Lower lobe of right lung (tissue), 2 donors: ENCODE measurements at places on chromosomes 13 and 19. TPM values are rescaled to one million over a fixed set of nuclear protein-coding genes. Genes with fewer than 3 reads are reported as not detected.
A peak's percentile ranks its signal among the peaks of the same experiment; 100 is the strongest.

CABP5 gene
- not detected for total RNA-seq

MYBPC2 gene
- total RNA-seq = not detected

PALM gene
- 37.0 TPM for total RNA-seq

BLVRB gene
- total RNA-seq = 123 TPM

TNFSF9 gene
- total RNA-seq = 4.1 TPM

SPRY2 gene
- total RNA-seq = 44.6 TPM

OR4F17 gene
- total RNA-seq = not detected

PLA2G4C gene
- 11.2 TPM for total RNA-seq

MCEMP1 gene
- total RNA-seq = 184 TPM

CERS1 gene
- total RNA-seq = not detected

DNA sequence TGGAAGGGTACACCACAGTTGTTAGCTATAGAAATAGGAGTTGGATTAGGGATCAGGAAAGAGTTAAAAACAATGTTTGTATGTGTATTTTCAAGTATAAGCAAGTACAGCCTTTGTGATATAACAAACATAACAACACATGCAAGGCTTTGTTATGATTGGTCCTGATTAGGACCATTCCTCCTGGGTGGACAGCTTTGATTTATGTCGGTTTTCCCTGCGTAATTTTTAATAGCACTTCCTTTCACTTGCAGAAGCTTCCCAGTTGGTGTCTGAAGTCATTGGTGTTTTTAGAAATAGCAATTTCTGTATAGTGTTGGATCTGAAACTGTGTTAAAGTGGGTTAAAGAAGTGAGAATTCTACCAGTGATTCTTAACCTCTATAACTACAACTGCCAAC lies 10.0 kb downstream of the FNDC3A start:
- DNase-seq = no peak

DNA sequence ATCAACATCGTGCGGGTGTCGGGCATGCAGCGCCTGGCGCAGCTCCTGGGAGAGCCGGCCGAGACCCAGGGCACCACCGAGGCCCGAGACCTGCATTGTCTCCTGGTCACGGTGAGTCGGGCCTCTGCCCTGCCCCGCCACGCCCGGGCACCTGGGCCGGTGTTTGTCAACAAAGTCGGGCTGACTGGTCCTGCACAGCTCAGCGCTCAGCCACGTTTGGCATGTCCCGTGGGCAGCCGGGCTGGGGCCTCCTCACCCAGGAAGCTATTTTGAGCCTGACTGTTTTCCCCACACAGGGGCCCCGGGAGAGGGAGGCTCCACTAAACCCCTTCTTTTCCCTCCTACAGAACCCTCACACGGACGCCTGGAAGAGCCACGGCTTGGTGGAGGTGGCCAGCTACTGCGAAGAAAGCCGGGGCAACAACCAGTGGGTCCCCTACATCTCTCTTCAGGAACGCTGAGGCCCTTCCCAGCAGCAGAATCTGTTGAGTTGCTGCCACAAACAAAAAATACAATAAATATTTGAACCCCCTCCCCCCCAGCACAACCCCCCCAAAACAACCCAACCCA lies 1.3 kb downstream of the GADD45B start:
- DNase-seq = peak; percentile 63

- DNase-seq = peak; percentile 61
These were observed 1.3 kb upstream of the HNRNPL start for GRCh38 chr19:38850976-38851621.

- no peak for DNase-seq
These were observed 14.0 kb upstream of the GJB2 start for GRCh38 chr13:20206698-20207235.

DNA sequence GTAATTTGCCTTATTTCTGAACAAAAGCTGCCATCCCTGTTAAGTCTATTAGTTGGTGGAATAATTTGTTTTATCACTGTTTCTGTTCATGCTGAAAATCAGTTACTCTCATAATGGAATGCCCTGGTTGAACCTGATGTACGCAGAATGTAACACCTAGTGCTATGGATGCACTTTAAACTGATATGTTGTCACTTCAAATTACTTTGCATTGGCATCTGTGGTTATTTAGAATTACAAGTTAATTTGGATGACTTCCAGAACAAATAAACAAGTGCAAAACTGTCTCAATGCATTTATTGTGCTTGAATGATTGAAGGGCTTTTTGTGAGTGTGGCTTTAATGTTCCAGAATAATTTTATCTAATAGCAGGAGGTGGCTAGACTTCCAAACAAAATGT lies 368.2 kb upstream of the SLITRK5 start:
- no peak for DNase-seq

DNA sequence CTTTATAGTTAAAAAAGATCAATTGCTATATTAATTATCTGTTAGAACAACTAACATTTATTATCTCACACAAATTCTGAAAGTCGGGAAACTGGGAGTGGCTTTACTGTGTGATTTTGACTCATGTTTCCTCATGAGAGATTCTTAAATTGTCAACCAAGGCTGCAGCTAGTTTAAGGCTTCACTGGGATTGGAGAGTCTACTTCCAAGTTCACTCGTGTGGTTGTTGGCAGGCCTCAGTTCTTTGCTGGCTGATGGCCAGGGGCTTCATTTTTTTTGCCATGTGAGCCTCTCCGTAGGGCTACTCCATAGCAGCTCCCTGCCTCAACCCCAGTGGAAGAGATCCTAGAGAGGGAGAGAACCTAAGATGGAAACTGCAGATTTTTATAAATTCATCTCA lies 24.5 kb upstream of the LPAR6 start:
- no peak for DNase-seq

GRCh38 chr13:50627111-50627510 lies 216.4 kb downstream of the DLEU7 start:
- no peak for DNase-seq

DNA sequence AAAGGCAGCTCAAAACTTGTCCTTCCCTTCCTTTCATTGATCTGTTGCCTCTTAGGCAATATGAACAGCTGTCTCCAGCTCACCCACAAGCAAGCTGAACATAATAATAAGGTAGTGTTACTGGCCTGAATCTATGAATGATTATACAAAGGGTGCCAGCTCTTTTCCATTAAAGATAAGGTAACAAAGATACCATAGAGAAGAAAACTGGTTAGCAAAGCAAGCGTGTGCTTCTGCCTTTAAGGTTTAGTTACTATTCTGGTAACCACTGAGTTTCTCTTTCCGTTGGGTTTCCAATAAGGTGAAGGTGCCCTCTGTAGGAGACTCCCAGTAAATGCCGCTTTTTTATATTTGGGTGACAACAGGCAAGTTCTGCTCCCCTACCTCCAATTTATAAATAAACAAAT lies 12.1 kb upstream of the DACH1 start:
- DNase-seq = no peak

DNA sequence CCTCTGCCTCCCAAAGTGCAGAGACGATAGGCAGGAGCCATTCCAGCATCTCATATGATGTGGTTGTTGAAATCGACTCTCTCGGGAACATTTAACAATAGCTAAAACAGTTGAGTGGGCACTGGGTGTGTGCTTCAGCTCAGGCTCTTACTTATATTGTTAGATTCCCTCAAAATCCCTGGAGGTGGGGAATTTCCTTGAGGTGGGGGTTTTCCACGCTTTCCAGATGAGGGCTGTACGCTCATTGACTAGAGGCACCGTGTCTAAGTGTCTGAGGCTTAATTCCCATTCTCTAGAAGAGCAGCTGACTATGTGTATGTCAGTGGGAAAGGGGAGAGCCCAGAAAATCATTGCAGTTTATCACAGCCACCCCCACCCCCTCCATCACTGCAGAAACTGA lies 10.8 kb upstream of the GRAMD1A start:
- no peak for DNase-seq

GRCh38 chr13:82292334-82292733 lies 1589.9 kb downstream of the SLITRK1 start:
- no peak for DNase-seq

DNA sequence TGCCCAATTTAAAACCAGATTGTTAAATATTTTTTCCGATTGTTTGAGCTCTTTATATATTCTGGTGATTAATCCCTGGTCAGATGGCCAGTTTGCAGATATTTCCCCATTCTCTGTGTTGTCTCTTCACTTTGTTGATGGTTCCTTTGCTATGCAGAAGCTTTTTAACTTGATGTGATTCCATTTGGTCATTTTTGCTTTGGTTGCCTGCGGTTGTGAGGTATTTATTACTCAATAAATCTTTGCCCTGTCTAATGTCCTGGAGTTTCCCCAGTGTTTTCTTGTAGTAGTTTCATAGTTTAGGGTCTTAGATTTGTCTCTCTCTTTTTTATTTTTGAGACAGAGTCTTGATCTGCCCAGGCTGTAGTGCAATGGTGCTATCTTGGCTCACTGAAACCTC lies 23.8 kb upstream of the LMO7 start:
- DNase-seq = no peak

DNA sequence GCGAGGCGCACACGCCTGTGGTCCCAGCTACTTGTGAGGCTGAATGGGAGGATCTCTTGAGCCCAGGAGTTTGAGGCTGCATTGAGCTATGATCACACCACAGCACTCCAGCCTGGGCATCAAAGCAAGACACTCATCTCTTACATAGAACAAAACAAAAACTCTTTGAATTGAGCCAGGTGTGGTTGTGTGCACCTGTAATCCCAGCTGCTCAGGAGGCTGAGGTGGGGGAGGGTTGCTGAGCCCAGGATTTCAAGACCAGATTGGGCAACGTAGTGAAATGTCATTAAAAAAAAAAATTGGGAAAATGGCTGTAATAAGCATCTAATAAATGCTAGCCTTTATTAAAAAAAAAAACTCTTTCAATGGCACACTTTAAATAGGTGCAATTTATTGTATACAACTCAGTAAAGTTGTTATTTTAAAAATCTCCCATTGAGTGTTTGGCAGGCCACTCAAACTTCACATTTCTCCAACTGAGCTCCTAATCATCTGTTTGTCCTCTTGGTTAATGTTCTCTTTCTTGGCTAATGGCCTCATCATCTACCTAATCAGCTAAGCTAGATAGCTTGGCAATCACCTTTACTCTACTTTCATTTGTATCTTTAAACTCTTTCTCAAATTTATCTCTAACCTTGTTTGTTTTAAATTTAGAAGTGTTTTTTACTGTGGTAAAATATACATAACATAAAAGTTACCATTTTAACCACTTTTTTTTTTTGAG lies 28.1 kb upstream of the HMGB1 start:
- DNase-seq = no peak

DNA sequence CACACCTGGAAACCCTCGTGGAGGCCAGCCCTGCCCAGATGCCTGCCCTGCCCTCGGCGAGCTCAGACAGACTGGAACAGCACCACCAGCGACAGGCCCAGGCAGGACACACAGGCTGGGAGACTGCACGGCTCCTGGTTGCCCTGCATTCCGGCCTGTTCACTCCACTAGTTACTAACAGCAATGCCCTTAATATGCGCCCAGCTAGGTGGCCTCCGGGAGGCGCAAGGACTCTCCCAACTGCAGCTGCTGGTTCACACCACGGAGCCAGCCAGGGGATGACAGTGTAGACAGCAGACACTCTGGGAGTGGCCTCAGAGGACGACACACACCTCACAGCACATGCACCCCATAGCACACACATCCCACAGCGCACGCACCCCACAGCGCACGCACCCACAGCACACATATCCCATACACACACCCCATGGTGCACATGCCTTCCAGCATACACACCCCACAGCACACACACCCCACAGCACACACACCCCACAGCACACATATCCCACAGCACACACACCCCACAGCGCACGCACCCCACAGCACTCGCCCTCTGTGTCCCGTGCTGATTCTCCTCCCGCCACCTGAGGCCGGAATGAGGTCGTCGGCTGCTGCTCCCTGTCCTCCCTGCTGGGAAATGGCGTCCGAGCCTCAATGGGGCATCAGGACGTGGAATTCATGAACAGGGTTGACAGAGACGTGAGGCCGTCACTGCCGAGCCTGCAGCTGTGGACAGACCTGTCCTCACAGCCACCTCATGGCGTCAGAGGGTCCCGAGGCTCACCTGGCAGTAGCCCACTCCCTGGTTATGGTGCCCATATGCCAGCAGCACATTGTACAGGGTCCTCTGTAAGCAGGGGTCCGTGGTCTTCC lies 13.6 kb downstream of the GRTP1 start:
- peak; percentile 31 for DNase-seq

- no peak for DNase-seq
These were observed 93.6 kb downstream of the RFC3 start for GRCh38 chr13:33911521-33911920.

DNA sequence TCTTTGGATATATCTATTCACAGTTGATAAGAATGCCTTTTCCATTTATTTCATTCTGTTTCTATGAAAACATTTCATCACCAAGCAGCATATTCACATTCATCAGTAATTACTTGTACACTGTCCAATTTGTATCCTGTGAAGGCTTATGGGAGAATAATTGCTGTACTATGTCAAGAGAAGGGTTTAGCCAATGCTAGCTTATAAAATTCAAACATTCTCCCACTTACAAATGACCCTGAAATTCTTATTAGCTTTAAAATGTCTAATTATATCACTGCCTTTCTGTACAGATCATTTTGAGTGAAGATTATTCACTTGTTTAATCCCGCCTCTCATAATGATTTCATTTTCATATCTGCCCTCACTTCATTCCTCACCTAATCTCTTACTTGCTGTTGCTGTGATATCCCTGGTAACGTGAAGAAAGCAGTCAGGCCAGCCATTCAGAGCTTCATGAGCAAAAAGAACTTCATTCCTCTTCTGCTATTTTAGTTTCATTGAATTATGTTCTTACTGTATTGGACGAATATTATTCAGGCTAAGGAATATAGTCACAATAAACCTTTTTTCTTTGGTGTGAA lies 778.7 kb downstream of the OLFM4 start:
- no peak for DNase-seq

DNA sequence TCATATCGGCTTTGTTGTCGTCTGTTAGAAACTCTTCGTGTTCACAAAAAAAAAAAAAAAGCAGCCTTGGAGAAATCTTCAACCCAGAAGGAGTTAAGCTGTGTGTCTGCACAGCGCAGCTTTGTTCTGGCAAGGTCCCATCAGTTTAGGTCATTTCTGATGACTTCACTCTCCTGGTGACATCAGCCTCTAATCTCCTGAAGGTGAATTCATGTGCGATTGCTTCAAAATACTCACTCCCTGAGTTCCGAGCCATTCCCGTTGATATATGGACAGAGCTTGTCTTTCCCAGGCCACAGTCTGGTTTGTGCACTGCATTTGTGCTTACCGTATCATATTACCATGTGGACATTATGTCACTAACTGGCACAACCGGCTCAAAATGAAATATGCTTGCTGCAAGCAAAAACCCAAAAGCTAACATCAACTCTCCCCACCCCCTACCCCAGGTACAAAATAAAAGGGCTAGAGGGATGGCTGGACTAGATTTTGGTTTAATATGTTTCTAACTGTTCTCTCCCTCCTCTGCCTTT lies 342.4 kb downstream of the KCNRG start:
- DNase-seq = no peak

DNA sequence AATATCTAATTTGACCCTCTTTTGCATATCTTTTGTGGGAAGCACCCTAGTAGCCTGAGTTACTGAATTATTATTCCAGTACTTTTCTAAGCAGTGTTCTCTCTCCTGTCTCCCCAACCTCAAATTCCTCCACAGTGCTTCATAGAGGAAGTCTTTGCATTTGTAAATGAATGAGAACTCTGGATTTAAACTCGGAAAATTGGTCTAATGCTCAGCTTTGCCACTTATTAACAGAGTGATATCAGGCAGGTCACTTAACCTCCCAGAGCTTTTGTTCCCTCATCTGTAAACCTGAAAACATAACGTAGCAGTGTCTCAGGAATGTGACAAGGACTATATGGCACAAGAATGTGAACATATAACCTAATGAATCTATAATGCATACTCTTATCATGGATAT lies 26.2 kb downstream of the FREM2 start:
- no peak for DNase-seq

GRCh38 chr13:48862572-48862971 lies 113.1 kb upstream of the FNDC3A start:
- no peak for DNase-seq
